Stimulated activated CD8-positive, alpha-beta memory T cell treated with anti-CD3 and anti-CD28 coated beads, Interleukin-7, amount 100 ng/mL, for 24 hours (primary cell): ENCODE measurements at places on chromosomes 11 and 22.

DNA sequence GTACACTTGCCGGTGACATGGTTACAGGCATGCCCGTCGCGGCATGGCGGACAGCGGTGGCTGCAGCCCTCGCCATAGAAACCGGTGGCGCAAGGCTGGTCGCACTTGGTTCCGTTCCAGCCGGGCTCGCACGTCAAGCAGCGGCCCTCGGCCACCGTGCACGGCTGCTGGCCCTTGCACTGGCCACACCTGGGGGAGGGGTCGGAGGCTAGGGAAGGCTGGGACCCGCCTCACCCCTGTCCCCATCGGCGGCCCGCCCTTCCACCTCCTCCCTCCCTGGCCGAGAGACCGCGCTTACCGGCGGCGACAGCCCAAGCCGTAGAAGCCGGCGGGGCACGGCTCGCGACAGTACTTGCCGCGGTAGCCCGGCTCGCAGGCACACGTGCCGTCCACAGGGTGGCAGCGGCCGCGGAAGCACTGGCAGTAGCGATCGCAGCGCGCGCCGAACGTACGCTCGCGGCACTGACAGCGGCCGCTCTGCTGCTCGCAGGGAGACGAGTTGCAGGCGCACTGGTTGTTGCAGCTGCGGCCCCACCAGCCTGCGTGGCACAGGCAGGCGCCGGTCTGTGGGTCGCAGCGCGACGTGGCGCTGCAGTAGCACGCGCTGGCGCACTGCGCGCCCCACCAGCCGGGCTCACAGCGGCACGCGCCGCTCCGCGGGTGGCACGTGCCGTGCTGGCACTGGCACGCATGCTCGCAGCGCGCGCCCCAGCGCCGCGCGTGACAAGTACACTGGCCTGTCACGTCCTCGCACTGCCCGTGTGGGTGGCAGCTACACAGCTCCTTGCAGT is 6.7 kb downstream of the SCARF2 start:
- no peak for DNase-seq

GRCh38 chr22:38276166-38276565 is 3.4 kb upstream of the TMEM184B start:
- DNase-seq = no peak

DNA sequence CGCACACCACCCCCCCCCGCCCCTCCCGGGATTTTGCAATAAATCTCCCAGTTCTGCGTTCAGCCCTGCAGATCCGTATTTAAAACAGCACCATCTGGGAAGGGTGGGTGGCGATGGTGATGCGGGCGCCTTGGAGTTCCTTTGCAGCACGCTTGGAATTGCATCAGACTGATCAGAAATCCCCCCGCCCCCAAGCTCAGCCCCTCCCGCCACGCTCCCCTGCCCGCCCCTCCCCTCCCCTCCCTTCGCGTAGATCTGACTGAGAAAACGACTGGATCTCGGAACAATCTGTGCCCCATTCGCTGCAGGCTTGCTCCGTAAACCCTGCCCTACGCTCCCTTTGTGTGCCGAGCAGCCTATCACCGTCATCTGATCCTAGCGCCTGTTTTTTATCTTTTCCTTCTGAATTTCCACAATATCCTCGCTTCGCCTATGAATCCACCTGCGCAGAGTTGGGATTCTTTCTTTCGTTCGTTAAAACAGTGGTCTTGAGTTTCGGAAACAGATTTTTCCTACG is 18.1 kb upstream of the BDNF start:
- no peak for DNase-seq

DNA sequence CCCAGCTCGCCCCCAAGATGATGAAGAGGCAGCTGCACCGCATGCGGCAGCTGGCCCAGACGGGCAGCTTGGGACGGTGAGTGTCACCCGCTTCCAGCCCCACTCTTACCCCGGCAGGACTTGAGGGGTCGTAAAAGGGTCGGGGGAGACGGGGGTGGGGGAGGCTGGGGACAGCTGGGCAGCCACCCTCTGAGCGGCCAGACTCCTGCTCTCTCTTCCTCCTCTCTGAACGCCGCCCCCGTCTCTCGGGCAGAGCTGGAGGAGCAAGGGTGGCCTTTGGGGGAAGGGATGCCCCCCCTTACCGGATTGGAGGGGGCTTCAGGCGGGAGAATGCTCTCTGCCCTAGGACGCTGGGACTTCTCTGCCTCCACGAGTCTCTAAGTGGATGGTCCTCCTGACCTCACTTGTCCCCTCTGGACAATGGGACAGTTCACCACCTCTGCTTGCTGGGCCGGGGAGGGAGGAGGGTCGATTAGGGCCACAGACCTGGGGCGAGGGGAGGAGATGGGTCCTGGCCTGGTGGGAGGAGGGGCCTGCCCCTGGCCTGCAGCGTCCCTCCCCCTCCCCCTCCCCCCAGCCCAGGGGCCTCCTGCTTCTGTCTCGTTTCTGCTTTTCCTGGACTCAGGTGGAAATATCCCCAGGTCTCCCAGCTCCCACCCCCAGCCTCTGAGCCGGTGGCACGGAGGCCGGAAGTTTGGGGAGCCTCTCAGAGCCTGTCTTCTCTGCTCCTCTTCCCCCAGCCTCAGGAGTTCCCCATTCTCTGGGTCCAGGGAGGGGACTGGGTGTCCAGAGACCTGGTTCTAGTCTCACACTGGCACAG is 512 bp downstream of the SH3BP1 start:
- no peak for DNase-seq

DNA sequence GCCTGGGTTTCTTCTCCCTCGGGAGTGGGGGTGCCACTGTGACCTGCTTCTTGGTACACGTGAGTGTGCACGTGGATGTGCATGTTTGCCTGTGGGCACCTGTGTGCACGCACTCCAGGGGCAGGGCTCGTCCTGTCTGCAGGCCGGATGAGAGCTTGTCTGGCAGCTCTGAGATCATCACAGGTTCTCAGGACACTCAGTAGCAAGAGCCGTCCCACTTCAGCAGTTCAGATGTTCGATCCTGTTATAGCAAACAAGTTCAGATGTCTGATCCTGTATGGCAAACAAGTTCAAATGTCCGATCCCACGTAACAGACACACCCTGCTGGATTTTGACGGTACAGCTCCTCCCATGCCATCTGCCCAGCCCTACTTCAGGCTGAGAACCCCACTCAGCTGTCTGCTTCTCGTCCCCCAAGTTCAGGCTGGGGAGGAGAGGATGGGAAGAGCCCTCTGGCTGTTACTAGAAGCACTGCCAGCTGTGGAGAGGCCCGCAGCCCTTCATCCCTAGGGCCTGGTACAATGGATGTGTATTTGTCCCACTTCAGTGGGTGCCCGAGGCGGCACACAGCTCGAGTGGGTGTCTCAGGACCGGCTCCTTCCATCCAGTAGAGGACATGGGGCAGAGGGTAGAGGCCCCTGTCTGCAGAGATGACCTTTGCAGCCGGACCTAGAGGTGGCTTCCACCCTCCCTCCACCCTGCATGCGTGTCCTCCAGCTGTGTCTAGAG is 1126.9 kb downstream of the BRD1 start:
- DNase-seq = no peak

DNA sequence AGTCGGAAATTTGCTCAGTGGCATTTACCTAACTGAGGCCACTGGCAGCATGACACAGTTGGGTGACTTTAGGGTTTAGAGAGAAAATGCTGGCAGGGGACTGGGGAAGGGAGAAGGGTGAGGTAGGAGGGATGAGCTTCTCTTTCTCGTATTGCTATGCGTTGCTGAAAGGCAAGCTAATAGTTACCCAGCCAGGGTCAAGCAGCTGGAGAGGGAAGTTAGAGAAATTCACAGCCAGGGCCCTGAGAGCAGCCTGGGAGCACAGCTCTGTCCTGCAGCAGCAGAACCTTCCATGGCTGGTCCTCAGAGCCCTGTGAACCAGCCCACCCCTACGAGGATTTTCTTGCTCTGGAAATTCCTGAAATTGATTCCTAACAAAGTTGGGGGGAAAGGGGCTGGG is 679.6 kb downstream of the NTM start:
- DNase-seq = no peak

- no peak for DNase-seq
Observed at GRCh38 chr11:28366549-28367346, 258.6 kb downstream of the METTL15 start.

GRCh38 chr22:26172389-26172990 is 3.2 kb downstream of the SEZ6L start:
- DNase-seq = no peak

GRCh38 chr11:76805206-76805913 is 22.2 kb downstream of the TSKU start:
- no peak for DNase-seq

- DNase-seq = no peak
Observed at GRCh38 chr22:33803371-33804282, 116.6 kb downstream of the LARGE1 start.

GRCh38 chr11:15923183-15923582 is 433.2 kb downstream of the SOX6 start:
- no peak for DNase-seq

- peak; percentile 34 for DNase-seq
Observed at GRCh38 chr11:11798586-11799438, 43.0 kb upstream of the USP47 start.
